ENCODE measurements at places on chromosomes 13 and 19.

DNA sequence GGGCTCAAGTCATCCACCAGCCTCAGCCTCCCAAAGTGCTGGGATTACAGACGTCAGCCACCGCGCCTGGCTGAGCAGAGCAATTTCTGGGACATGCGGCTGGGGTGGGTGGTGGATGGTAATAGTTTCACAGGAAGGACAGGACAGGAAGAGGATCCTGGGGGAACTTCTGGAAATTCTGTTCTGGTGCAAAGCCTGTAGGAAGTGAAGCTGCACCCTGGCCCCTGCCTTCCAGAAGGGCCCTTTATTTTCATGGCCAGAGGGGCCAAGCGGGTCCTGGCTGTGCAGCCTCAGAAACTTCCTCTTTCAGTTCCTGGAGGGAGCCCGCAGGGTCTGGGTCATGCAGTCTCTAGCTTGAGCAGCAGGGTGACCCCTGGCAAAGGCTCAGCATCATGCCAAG, 15.7 kb downstream of the FEM1A start:
- no peak for DNase-seq

GRCh38 chr13:106243011-106243565, 292.4 kb downstream of the EFNB2 start:
- DNase-seq = no peak

DNA sequence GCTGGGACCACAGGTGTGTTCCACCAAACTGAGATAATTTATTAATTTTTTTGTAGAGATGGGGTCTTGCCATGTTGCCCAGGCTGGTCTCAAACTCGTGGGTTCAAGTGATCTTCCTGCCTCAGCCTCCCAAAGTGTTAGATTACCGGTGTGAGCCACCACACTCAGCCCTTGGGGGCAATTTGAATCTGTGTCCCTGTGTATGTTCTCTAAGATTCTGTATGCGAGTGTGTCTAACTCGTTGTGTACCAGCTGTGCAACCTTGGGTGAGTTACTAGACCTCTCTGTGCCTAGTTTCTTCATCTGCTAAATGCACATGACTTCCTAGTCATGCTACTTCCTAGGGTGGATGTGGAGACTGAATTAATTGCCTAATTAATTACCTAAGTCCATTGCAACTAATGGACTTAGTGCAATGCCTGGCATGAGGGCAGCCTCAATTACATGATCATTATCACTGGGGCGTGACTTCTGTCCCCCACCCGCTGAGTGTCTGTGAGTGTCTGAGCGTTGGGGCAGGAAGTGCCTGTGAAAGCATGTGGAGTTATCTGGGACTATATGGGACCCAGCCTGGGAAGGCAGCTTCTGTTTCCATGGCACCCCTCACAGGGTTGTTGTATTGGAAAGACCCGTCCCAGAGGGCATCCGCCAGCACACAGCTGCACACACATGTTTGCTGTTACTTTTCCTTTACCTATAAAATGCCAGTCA, 1.8 kb upstream of the NCCRP1 start:
- no peak for DNase-seq

GRCh38 chr13:42746866-42747265, 34.5 kb upstream of the FAM216B start:
- no peak for DNase-seq

GRCh38 chr13:51856027-51856736, 5.6 kb upstream of the CCDC70 start:
- no peak for DNase-seq

GRCh38 chr13:36601186-36601585, 72.6 kb upstream of the SERTM1 start:
- no peak for DNase-seq

GRCh38 chr19:11378319-11379189, 4.1 kb downstream of the SWSAP1 start:
- no peak for DNase-seq

DNA sequence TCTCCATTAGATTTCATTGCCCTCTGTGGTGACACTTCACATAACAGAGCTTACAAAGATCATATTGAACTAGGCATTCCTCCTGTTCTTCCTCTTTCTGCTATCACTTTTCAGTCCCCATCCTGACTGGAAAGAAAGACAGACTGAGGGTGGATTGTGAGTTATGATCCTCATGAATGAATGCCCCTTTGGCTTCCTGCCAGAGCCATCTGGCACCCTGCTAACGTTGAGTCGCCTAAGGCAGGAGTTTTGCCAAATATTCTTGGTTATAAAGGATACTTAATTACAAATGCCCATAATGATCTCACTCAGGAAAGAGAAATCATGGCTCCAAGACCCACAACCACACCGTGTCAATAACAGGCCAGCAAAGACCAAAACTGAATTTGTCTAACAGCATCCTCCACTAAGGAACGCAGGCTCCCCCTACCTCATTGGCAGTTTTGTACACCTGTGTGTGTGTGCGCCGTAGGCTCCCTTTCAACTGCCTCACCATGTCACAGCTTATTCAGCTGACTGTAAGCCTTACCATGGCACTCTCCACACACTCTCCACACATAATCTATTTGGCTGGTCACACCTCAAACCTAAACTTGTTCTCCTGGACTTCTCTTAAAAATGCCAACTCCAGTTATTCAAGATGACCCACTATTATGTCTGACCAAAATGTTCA, 15.5 kb downstream of the ZNF211 start:
- DNase-seq = no peak

GRCh38 chr13:29877456-29878078, 27.1 kb upstream of the UBL3 start:
- DNase-seq = no peak

- DNase-seq = no peak
These were observed 2.8 kb upstream of the HNRNPM start for GRCh38 chr19:8441725-8442544.

- DNase-seq = no peak
These were observed 2.8 kb downstream of the KMT2B start for GRCh38 chr19:35720648-35721047.

GRCh38 chr13:70347947-70348620, 239.8 kb upstream of the KLHL1 start:
- DNase-seq = no peak

DNA sequence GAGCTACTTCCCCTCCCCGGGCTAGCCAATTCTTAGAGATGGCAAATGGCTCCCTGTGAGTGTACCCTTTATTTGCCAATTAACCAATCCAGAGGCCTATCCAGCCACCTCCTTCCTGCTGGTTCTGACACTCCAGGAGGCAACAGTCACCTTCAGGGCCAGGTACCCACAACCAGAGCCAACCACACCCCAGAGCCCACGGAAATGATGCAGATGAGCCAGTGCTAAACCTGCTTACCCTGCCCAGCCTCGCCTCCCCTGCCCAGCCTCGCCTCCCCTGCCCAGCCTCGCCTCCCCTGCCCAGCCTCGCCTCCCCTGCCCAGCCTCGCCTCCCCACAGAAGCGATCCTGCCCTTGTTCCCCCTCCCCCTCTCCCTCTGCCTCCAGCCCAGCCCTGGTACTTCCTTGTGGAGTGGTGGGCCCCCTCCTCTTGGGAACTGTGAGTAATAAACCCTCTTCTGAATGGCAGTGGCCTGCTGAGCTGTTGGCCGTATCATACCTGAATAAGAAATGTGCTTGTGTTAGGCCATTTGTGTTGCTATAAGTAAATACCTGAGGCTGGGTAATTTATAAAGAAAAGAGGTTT, 173.8 kb upstream of the RNF113B start:
- no peak for DNase-seq

DNA sequence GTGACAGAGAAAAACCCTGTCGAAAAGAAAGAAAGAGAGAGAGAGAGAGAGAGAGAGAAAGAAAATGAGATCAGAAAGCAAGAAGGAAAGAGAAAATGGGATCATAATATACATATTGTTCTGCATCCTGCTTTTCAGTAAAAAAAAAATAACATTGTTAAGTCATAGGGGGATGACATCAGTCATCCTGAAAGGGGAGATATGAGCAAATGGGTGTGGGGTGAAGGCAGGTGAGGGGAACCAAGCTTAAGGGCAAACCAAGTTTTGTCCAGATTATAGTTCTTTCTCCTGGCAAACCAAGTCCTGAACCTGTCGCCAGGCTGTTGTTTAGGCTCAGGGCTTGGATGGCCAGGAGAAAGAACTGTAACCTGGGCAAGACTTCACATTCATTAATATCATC, 92.6 kb upstream of the TMTC4 start:
- DNase-seq = no peak

GRCh38 chr13:42760951-42761350, 20.4 kb upstream of the FAM216B start:
- DNase-seq = no peak

GRCh38 chr19:54399189-54399588, 16.1 kb upstream of the TTYH1 start:
- DNase-seq = no peak

GRCh38 chr13:81275666-81276258, 934.8 kb upstream of the SPRY2 start:
- no peak for DNase-seq

DNA sequence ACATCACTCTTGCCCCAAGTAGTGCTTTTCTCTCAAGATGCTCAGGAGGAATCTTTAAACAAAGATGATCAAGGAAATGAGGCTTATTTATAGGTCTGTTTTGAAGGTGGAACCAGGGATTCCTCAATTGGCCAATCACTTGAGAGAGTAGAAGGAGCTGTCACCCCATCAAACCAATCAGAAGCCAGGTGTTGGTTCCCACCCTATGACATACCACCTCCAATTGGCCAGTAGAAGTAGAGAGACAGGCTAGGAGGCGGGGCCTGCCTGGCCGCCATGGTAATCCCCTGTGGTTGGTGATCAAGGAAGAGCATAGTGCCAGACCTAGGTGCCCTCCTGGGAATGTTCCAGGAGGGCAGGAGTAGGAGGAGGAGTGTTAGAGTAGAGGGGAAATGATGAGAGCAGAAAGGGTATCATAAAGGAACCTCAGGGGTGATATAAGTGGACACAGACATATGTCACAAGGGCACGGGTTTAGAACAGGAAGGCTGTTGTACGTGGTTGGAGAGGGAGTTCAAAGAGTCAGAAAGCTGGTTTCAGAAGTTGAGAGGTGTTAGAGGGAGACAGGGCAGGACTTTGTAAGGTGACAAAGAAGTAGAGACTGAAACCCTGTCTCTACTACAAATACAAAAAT, 10.5 kb downstream of the PMIS2 start:
- no peak for DNase-seq

- no peak for DNase-seq
These were observed 5.3 kb upstream of the EPSTI1 start for GRCh38 chr13:42997381-42997780.

GRCh38 chr19:10780368-10780767, 55.6 kb downstream of the TMED1 start:
- no peak for DNase-seq

- no peak for DNase-seq
These were observed 12.1 kb upstream of the MYCBP2 start for GRCh38 chr13:77338961-77339401.

DNA sequence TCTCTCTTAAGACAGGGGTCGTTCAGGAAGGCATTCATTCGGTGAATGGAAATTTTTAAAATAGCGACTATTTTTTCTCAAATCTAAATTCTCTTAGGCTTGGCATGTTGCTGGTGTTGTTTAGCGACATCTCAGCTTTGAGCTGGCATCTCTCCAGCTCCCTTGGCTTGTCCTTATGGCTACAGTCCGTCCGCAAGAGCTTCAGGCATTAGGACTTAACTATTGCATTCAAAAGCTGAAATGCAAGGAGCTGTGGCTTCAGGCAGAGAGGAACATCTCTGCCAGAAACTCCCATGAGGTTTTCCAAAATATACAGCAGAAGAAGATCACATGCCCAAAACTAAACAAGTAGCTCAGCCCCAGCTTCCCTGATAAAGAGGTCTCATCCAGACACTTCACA, 578.5 kb downstream of the EFNB2 start:
- no peak for DNase-seq

DNA sequence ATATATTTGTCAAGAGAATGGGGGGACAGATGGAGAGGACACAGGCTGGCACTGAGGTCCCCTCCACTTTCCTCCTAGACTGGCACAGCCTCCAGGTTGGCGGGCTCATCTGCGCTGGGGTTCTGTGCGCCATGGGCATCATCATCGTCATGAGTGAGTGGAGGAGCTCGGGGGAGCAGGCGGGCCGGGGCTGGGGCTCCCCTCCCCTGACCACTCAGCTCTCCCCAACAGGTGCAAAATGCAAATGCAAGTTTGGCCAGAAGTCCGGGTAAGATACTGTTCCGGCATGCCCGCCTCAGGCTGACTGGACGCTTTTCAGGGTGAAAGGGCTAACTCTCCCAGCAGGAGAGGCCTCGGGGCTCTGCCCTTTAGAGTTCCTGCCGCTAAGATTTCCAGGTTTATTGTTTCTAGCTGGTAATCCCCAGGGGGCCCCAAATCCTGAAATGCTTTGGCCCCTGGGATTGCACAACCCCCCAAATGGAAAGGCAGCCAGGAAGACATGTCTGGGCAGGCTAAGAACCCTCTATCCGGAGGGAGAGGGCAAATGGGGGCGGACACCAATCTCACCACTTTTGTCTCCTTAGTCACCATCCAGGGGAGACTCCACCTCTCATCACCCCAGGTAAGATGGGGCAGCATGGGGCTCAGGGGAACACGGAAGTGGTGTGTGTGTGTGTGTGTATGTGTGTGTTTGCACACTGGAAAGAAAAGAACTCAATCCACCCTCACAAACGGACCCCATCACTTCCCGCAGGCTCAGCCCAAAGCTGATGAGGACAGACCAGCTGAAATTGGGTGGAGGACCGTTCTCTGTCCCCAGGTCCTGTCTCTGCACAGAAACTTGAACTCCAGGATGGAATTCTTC, 7.3 kb downstream of the FXYD3 start:
- no peak for DNase-seq

- DNase-seq = no peak
These were observed 5.2 kb upstream of the KBTBD7 start for GRCh38 chr13:41199526-41199925.

DNA sequence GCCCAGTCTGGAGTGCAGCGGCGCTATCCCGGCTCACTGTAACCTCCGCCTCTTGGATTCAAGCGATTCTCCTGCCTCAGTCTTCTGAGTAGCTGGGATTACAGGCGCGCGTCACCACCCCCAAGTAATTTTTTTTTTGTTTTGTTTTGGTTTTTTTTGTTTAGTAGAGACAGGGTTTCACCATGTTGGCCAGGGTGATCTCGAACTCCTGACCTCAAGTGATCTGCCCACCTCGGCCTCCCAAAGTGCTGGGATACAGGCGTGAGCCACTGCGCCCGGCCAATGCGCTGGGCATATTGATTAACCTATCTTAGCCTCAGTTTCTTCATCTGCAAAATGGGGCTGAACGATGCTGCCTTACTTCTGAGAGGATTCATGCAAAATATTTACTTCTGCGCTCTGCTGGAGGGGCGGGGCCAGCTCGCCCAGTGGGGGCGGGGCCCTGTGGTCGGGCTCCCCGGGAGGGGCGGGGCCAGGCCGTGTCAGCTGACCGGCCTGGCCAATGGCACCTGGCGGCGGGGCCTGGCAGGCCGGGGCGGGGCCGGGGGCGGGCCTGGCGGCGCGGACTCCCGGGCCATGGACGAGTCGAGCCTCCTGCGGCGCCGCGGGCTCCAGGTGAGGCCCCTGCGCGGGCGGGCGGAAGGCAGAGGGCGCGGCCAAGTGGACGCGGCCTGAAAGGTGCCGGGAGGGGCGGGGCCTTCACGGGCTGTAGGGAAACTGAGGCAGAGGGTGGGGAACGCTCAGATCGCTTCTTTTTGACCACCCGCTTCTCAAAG, at the start of gene MAST3:
TSS of gene MAST3 (plus strand) at position 562 of the 776 bp plus-strand sequence. CDS start at position 577, 15 bp downstream.
- DNase-seq = peak; percentile 78

Data from activated CD4-positive, alpha-beta T cell treated with anti-CD3 and anti-CD28 coated beads, Interleukin-2, amount 50 U/mL, for 24 hours (primary cell).